Muscle of back (tissue), 13 donors: ENCODE measurements at places on chromosomes 7 and 10. TPM values are rescaled to one million over a fixed set of nuclear protein-coding genes. Genes with fewer than 3 reads are reported as not detected.

The DYNC1I1 gene
- polyA plus RNA-seq: 0.79 TPM

The SLC13A1 gene
- polyA plus RNA-seq: not detected

The INTS1 gene
- polyA plus RNA-seq: 44.4 TPM

The SHLD2 gene
- 21.9 TPM for polyA plus RNA-seq

The MLXIPL gene
- 1.3 TPM for polyA plus RNA-seq

GRCh38 chr10:60856405-60856804, 78.1 kb downstream of the CDK1 start:
- no peak for DNase-seq

DNA sequence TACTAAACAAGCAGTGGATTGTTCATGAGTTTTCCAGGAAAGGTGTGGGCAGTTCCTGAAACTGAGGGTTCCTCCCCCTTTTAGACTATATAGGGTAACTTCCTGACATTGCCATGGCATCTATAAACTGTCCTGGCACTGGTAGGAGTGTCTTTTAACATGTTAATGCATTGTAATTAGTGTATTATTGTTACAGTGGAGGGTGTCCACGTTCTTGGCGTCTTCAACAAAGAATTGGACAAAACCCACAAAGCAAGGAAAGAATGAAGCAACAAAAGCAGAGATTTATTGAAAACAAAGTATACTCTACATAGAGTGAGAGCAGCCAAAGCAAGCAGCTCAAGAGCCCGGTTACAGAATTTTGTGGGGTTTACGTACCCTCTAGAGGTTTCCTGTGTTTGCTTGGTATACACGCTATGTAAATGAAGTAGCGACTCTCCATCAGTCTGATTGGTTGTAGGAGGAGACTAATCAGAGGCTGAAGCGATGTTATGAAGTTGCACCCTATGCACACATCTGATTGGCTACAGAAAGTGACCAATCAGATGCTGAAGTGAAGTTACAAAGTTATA, 175.2 kb downstream of the NSUN6 start:
- DNase-seq: no peak

DNA sequence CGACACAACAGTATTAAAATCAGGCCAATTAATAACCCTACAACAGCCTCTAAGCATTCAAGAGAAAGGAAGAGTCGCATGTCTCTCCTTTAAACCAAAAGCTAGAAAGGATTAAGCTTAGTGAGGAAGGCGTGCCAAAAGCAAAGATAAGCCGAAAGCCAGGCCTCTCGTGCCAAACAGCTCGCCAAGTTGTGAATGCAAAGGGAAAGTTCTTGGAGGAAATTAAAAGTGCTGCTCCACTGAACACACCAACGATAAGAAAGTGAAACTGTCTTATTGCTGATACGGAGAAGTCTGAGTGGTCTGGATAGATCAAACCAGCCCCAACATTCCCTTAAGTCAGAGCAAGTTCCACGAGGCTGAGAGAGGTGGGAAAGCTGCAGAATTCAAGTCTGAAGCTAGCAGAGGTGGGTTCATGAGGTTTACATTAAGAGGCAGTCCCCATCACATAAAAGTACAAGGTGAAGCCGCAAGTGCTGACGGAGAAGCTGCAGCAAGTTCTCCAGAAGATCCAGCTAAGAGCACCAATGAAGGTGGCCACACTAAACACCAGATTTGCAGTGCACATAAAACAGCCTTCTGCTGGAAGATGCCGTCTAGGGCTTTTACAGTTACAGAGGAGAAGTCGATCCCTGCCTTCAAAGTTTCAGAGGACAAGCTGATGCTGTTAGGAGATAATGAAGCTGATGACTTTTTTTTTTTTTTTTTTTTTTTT, 194.8 kb downstream of the MAD1L1 start:
- DNase-seq: no peak

DNA sequence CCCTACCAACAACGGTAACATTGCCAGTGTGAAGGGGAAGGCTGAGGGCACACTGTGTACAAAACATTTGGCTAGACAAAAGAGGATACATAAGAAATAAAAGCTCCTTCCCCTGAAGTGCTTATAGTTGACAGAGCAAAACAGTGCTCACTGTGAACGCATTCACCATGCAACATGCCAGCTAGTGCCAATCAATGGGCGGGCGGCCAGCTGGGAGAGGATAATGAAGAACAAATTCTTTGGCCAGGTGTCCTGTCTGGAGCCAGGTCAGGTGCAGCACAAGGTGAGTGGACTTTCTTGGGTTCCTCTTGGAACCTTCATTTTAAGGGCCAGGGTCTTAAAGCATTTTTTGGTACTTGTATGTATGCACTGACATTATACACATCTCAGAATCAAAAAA, 106.1 kb downstream of the ICA1 start:
- DNase-seq: no peak

DNA sequence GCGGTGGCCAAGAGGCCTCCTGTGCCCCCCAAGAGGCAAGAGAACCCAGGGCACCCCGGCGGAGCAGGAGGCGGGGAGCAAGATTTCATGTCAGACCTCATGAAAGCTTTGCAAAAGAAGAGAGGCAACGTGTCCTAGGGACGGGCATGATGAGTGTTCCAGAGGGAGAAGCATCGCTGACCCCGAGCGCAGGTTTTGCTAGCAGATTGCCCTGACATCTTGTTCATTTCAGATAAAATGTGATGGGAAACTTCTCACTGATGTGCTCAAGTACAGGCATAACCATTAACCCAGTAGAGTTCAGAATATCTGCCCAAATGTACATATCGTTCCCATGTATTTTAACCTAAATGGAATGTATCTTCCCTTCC, 129.2 kb downstream of the APBB1IP start:
- DNase-seq: no peak

DNA sequence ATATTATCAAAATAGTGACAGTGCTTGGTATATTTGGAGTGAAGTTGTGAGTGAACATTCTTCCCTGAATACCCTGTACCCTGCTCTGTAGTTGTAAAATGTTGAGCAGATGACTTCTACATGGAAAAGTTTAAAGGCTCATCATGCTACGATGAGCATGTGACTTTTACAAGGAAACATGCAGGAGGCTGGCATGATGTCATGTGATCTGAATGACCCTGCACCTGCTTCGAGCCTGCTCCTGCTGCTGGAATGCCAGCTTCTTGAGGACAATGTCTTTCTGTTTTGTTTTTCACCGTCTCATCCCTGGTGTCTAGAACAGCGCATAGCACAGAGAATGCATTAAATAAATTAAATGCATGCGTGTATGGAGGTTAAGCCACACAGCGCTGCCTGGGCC, 5.4 kb upstream of the INPP5A start:
- no peak for DNase-seq

GRCh38 chr10:73926152-73926764, 15.3 kb downstream of the PLAU start:
- DNase-seq: no peak

- peak; percentile 82 for DNase-seq
Measured at GRCh38 chr7:29976673-29977415, 12.8 kb downstream of the SCRN1 start.

- DNase-seq: no peak
Measured at GRCh38 chr7:39761449-39761848, 138.1 kb downstream of the RALA start.

GRCh38 chr10:84317174-84317573, 11.2 kb upstream of the CCSER2 start:
- no peak for DNase-seq

GRCh38 chr7:113840954-113841353, 77.9 kb downstream of the PPP1R3A start:
- no peak for DNase-seq

DNA sequence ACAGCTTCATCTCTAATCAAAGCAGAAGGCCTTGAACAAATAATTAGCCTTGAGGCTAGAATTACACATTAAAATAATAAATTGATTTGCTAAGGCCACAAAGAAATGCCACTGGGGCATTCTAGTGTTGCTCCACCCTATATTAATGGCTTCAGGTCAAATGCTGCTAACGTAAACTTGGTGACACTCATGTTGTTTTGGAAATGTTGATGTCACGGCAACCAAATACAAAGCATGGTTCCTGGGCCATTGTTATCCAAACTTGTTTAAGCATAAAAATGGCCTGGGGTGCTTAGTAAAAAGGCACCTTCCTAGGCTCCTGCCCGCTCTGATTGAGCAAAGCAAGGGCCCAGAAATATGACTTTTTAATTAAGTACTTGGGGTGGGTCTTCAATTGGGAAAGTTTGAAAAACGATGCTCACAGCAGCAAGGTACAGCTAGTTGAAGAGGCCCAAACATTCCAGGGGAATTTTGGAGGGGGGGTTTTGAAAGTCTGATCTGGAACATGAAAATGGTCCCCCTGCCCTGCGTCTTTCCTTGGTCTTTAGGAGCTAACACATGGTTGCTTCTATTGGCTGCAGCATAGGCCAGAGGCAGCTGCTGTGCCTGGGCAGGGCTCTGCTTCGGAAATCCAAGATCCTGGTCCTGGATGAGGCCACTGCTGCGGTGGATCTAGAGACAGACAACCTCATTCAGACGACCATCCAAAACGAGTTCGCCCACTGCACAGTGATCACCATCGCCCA, 67.8 kb downstream of the ABCC2 start:
- DNase-seq: peak; percentile 76

DNA sequence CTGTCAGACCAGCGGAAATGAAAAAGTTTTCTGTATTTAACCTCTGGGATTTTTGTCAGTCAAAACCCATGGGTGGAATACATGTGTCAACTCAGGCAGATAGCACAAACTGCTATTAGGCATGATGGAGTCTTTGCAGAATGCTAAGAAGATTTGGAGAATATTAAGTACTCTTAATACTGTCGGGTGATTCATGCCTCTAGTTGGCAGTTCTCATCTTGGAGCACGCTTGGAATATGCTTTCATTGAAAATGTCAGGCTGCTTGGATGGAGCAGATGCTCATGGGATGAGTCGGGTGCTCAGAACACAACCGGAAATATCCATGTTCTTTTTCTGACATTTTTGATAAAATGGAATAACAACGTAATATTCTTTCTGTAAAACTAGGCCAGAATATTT, 27.6 kb upstream of the PRKG1 start:
- DNase-seq: no peak

DNA sequence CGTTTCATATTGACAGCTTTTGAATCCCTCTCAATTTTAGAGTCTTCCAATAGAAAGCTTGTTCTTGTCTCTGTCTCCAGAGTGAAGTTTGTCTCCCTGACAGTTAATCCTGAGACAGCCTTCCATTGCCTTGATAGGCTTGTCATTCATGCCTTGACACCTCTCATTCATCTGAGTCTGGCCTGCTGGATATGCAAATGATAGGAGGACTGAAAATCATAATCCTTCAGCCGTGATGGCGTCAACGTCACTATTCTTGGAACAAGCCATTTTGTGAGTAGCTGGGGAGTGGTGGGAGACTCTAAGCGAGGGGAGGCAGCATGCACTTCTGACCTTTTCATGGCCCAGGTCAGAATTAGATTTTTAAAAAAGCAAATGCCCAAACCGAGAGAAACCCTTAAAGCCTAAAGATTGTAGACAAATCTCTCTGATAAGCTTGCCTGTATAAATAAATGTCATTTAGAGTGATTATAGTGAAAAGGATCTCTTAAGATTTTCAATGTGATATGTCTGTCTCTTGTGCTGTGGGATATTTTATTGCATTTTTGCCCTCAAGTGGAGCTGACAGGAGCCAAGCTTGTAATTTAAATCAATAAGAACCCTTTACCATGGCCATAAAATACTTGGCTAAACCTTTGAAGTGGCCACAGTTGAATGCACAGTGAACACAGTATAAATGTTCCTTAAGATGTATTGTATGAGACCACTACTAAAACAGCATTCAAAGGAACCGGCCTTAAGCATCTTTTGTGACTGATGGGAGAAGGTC, 148.8 kb downstream of the SNX10 start:
- no peak for DNase-seq

- no peak for DNase-seq
Measured at GRCh38 chr7:135661311-135662122, 797 bp upstream of the STMP1 start.

DNA sequence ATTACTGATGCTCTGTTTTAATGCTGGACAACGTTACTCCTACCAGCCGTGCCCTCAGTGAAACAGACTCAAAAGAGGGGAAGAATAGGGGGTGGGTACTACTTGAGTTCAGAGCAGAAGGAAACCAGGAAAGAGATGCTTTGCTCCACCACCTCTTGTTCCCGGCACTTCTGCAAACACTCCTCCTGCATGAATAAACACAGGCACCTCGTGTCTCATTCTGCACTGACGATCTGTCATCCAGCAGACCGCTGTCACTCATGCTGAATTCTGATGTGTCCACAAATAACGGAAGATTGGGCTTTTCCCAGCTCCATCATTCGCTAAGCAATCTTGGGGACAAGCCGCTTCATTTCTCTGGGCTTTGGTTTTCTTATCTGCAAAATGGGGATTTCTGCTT, 26.7 kb downstream of the YWHAG start:
- DNase-seq: no peak

DNA sequence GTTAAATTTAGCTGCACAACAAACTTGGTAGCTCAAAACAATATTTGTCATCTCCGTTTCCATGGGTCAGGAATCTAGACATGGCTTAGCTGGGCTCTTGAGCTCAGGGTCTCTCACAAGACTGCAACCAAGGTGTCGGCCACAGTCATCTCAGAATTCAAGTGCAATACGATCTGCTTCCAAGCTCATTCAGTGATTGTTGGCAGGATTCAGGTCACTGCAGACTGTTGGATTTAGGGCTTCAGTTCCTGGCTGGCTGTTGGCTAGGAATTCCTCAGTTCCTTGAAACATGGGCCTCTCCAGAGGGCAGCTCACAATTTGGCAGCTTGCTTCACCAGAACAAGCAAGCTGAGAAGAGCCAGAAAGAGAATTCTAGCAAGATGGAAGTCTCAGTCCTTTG, 17.5 kb upstream of the CHST3 start:
- no peak for DNase-seq

- DNase-seq: no peak
Measured at GRCh38 chr7:1449951-1450350, 9.3 kb downstream of the MICALL2 start.

- DNase-seq: no peak
Measured at GRCh38 chr7:66315192-66315591, 110.1 kb downstream of the TPST1 start.
